Left colon (tissue), 2 donors: ENCODE measurements at places on chromosomes 2 and 18. TPM values are rescaled to one million over a fixed set of nuclear protein-coding genes. Genes with fewer than 3 reads are reported as not detected.
A peak's percentile ranks its signal among the peaks of the same experiment; 100 is the strongest.

The AGXT gene
- total RNA-seq, result 3.0 TPM

The CD8A gene
- 1.6 TPM for total RNA-seq

The TLX2 gene
- 0.56 TPM for total RNA-seq

The GREB1 gene
- 0.85 TPM for total RNA-seq

The FTCDNL1 gene
- 1.4 TPM for total RNA-seq

The METAP1D gene
- 4.2 TPM for total RNA-seq

The MXD1 gene
- 136 TPM for total RNA-seq

The RNPEPL1 gene
- 107 TPM for total RNA-seq

The B3GNT7 gene
- 461 TPM for total RNA-seq

The CROCC2 gene
- total RNA-seq, result not detected

The CAPN14 gene
- 0.47 TPM for total RNA-seq

- DNase-seq, result no peak
Measured at GRCh38 chr2:10659898-10660568, 29.7 kb downstream of the NOL10 start.

- no peak for DNase-seq
Measured at GRCh38 chr2:28627722-28628480, 123.7 kb upstream of the PPP1CB start.

- no peak for DNase-seq
Measured at GRCh38 chr2:188475945-188476344, 184.3 kb downstream of the GULP1 start.

- DNase-seq, result no peak
Measured at GRCh38 chr2:211361383-211361782, 805.0 kb downstream of the CPS1 start.

- DNase-seq, result no peak
Measured at GRCh38 chr18:69123421-69123820, 277.3 kb upstream of the DOK6 start.

DNA sequence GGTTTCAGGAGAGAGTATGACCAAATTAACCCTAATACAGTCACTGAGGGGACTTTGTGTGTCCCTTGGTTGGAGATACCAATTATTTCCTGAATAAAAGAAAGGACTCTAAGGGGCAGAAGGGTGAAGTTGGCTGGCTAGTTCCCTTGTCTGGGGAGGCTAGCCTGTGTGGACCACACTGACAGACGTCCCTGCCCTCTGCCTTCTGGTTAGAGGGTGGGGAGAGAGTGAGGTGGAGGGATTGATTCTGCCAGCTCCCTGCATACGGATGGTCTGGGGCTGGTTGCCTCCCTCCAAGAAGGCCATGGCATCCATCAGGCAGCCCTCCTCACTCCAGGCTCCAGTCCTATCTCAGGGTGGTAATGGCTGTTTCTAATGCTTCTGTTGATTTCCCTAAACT lies 37.4 kb upstream of the AFF3 start:
- DNase-seq, result no peak

- DNase-seq, result peak; percentile 76
Measured at GRCh38 chr2:64644458-64645382, 9.0 kb downstream of the SERTAD2 start.

DNA sequence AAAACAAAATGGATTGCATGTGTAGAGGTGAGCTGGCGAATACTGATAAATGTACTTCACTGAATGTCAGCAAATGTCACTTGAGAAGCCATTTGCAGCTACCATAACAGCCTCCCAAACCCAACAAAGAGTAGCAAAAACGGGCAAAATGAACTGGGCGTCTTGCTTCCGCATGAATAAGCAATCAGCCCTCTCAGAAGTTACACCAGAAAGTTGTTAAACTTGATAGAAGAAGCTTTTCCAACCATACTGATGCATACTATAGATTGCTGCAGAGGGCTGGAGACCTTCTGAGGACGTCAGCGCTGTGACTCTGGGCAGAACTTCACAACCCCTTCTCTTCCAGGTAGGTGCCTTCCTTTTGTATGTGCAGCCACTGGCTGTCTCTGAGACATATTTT lies 18.7 kb upstream of the SIX3 start:
- no peak for DNase-seq

GRCh38 chr2:218257390-218257981 lies 3.3 kb upstream of the GPBAR1 start:
- no peak for DNase-seq

GRCh38 chr18:26454192-26454591 lies 94.2 kb downstream of the KCTD1 start:
- DNase-seq, result no peak

DNA sequence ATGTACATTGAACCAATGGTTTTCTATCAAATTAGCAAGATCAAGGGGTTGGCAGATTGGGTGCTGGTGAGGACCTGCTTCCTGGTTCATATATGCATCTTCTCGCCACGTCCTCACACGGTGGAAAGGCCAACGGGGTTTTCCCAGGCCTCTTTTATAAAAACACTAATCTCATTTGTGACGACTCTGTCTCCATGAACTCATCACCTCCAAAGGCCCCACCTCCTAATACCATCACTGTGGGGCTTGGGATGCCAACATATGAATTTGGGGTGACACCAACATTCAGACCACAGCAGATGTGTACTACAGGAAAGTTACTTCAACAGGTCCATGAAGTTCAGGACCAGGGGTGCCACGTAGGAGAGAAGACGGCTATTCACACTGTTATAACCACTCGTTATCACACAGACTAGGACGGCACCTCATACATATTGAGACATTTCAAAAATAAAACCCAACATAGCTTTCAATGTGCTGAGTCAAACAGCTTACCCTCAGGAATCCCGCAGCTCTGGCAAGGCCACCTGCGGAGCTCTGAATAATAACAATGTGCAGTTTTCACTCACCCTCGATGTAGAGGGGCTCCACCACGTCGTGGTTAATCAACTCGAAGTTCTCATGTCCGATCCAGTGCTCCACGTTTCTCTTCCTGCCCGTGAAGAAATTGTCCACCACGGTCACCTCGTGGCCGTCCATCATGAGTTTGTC lies 49.3 kb downstream of the UXS1 start:
- no peak for DNase-seq

DNA sequence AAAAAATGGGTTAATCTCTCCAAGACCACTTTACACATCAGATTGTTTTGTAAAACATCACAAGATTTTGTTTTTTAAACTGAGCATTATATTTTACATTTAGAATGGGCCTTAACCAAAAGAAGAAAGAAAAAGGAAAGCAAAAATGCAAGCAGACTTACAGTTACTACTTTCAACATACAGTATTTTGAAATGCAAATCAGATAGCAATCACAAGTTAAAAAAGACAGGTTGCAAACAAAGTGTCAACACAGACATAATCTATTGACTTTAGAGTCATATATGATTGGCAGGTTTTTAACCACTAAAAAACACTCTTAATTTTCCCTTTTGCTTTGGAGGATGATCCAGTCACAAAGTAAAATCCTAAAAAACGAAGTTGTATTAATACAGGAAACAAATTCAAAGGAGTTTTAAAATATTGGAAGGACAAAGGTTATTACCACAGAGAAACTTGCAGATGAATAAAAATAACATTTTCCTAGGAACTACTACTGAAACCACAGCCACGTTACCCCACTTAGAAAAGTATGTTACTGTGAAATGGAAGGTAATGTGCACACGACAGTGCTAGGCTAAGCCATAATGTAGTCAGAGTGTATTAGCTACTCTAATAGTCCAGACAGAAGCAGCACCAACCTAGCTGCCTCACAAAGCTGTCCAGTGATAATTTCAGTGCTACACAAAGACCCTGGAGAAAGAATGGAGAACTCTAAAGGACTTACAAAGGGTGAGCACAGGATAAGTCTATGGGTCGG lies 22.9 kb downstream of the DARS1 start:
- DNase-seq, result no peak

DNA sequence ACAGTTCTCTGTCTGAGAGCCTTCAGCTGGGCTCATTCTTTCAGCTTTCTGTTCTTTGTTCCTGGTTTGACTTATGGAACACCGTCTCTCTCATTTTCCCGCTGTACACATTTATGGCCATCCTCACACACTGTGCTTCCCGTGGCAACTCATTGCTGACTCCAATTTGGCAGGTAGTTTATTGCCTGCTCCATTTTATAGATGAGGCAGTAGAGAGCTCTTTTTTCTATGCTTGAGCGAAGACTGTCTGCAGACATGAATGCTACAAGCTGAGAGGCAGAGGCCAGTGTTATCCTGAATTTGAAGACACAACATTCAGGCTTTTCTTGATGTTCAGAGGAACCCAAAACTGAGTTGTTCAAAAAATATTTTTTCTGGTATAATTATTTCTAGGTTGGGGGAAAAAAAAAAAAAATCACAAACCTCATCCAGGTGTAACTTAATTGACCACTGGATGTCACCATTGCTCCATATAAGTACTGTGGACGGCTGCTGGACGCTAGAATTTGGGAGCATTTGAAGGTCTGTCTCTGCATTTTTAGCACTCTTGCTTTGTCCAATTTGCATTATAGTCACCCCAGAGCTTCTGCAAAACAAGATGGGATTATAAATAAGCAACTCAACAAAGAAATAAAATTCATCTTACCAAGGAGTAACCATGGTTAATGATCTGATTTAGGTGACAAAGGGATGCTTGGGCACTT lies 83.5 kb downstream of the HRH4 start:
- DNase-seq, result no peak

DNA sequence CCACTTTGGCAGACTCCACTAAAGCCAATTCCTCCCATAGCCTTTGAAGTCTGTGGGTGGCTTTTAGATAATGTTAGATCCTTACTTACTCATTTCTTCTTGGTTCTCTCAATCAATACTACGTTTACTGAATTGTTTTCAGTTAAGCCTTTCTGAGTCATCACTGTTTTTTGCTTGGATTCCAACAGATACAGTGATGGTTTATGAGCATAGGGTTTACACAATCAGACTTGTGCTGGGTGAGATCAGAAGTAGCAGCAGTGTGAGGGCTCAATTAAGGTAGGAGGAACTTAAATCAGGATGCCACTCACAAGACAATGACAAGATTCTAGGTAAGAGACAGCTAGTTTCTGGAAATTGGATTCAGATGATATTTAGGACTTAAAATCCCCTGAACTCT lies 297.7 kb upstream of the DOK6 start:
- DNase-seq, result no peak

DNA sequence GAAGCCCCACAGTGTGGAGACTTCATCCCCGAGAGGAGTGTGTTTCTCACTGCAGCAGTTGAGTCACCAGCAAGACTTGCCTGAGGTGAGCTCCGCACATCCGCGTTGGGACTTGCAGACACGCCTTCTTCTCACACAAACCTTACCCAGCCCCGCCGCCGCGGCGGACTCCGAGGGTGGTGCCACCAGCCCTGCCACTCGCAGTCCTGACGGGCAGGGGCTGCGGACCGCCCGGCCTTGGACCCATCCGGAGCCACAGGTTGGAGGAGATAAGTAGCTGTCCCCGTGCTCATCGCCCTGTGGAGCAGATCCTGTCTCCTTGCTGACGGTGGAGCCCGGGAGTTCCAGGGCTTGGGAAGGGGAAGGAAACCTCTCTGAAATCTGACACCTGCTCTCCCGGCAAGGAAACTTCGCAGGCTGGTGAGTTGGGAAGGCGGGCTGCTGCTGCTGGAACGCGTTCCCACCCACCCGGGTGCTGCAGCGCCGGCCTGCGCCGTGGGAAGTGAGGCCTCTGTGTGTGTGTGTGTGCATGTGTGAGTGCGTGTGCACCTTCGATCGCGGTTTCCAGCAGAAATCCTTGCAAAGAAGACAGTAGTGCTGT lies at the start of gene RAB27B:
Gene RAB27B, plus strand, starts transcription at position 197 of the 601 bp plus-strand sequence. CDS start 49,109 bp downstream, outside the sequence.
- DNase-seq, result peak; percentile 90

DNA sequence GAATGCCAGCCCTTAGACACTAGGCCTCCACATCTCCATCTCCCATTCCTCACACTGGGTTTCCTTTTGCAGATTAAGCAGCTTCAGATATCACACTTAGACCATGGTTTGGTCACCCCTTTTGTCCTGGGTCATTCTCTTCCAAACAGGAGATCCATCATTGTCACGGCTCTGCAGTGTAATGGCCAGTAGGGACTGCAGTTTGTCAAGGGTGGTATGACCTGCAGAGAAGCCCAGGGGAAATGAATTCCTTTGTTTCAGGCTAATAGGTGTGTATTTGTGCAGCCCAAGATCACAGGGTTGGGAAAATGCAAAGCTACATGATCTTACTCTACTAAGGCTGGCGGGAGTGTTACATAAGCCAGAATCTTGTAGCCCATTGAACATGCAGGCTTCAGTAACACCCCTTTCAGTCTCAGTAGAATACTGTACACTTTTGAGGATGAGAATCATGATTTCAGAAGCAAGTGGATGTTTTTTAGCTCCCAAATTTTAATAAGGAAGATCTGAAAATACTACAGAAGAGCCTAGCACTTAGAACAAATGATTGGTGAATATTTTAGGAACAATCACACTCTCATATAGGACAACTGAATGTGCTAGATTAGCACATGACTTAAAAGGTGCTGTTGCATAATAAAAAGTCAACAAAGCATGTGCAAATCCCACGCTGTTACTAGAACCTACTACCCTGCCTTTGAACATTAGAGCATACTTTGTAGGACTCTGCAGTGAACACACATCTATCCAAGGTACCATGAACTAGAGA lies 24.0 kb upstream of the LPIN1 start:
- DNase-seq, result no peak

GRCh38 chr2:241408849-241409248 lies 52.8 kb downstream of the FARP2 start:
- no peak for DNase-seq

GRCh38 chr2:237708491-237708890 lies 81.1 kb downstream of the LRRFIP1 start:
- DNase-seq, result no peak

- DNase-seq, result no peak
Measured at GRCh38 chr18:34342960-34343359, 118.2 kb upstream of the NOL4 start.

GRCh38 chr18:36075862-36076587 lies 8.7 kb upstream of the RPRD1A start:
- DNase-seq, result no peak

DNA sequence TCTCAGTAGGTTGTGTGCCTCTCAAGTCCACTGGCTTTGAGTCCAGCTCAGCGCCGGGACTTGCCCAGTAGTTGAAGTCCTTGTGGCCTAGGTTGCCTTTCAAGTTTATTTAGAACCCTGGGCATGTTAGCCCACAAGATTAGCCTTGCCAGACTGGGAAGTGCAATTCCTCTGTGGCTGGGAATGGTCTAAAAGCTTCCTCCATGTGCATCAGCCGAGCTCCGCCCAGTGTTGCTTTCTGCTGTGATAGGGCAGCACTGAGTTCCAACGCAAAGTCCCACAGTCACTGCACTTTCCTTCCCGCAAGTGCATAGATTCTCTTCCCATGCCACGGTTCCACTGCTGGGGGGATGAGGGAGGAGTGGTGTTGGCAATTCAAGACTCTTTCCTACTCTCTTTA lies 308.9 kb upstream of the THUMPD2 start:
- no peak for DNase-seq

DNA sequence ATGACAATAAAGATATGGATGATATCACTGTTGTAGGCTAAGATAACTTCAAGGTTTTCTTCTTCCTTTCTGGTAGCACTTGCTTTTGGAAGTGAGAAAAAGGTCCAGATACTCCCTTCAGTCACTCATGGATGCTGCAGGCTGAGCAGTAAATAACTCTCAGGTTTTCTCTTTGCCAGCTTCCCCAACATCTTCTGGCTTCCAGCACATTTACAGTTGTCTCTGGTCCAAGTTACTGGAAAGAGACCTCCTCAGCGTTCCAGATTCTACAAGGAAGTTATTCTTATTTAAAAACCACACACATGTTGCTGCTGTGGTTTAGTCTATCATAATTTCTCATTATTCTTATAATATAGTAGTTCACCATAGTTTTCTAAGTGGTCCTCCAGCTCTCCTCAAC lies 383.4 kb downstream of the PLCL1 start:
- no peak for DNase-seq

GRCh38 chr18:54149078-54149697 lies 75.3 kb downstream of the MBD2 start:
- no peak for DNase-seq
